ENCODE measurements at places on chromosomes 5 and 9.

DNA sequence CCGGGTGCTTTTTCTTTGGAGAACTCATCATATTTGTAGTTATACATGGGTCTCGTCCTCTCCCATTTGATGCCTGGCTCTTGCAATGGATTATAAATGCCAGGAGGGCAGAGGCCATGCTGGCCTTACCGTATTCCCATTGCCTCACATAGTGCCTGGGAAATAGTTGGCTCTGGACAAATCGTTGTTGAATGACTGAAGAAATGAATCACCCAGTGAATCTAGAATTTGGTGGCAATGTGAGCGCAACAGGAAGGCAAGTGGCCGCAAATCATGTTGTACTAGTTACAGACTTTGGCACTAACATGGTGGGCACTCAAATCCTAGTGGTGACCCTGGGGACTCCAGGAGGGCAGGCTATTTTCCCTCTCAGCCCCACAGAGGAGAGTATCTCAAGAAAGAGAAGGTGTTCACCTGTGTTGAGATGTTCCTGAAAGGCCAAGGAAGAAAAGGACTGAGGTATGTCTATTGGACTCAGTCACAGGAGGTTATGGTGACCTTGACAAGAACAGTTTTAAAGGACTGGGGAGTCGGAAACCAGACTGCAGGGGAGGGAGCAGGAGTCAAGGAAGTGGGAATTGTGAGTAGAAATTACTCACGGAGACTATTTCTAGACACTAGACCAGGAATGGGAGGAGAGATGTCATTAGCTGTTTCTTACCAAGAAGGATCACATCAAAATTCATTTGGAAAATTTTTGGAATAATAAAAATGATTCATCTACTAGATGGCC is 61.7 kb upstream of the COL15A1 start:
- no peak for DNase-seq

GRCh38 chr9:1458503-1458902 is 408.3 kb downstream of the DMRT2 start:
- no peak for DNase-seq

DNA sequence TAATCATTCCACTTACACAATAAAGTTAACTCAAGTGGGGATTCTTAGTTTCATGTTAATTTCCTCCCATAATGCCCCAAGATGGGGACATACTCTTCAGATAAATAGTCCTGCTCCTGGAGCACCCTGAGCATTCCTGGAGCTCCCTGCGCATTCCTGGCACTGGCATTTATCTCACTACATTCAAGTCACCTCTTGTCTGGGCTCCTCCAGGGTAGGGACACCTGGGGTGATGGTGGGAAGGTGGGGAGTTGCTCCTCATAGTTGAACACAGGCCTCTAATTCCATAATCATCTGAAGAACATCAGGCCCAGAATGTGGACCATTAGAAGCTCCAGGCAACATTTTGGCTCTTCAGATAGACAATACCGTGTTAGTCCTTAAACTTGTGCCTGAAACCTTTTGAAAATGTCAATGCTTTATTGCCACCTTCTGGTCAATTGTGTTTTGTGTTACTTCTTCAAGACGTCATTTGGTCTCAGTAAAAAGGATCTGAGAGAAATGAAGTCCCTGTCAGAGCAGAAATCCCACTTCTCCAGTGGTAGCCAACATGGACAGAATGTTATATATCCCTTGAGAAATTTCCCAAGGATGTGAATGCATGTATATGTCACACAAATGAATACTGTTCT is 14.2 kb upstream of the AGGF1 start:
- peak; percentile 45 for DNase-seq

GRCh38 chr9:87195306-87195705 is 248.0 kb upstream of the GAS1 start:
- DNase-seq: no peak

- no peak for DNase-seq
Observed at GRCh38 chr9:117523531-117524153, 108.8 kb upstream of the ASTN2 start.

- no peak for DNase-seq
Observed at GRCh38 chr5:139064613-139065012, 133.6 kb downstream of the SIL1 start.

- DNase-seq: no peak
Observed at GRCh38 chr5:118604106-118604505, 384.2 kb downstream of the DTWD2 start.

DNA sequence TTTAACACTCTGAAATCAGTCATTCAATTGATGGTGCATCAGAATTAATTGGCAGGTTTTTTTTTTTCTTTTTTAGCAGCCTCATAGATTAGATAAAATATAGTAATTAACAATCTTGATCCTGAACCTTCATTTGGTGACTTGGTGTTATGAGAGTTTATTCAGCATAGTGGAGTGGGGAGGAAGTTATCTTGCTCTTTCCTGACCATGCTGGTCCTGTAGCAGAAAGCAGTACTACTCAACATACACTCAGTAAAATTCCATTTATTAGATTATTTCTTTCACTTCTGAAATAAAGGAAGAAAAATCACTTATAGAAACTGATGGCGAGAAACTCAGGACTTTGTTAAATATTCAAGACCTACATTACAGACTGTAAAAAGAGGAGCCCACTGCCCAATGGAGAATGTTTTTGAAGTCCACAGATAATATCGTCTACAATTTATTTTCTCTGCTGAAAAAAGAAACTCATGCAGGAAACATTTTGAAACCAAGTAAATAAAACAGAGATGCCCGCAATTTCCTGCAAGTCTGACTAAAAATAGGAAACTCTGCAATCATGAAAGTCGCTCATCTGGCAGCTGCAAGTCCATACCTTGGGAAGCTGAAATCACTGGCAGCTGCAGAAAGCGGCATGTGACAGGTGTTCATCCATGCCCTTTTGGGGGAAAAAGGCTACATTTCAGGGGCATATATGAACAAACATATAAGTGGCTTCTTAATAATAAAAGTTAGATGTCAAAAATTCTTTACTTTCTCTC is 233.2 kb upstream of the RFX3 start:
- no peak for DNase-seq

DNA sequence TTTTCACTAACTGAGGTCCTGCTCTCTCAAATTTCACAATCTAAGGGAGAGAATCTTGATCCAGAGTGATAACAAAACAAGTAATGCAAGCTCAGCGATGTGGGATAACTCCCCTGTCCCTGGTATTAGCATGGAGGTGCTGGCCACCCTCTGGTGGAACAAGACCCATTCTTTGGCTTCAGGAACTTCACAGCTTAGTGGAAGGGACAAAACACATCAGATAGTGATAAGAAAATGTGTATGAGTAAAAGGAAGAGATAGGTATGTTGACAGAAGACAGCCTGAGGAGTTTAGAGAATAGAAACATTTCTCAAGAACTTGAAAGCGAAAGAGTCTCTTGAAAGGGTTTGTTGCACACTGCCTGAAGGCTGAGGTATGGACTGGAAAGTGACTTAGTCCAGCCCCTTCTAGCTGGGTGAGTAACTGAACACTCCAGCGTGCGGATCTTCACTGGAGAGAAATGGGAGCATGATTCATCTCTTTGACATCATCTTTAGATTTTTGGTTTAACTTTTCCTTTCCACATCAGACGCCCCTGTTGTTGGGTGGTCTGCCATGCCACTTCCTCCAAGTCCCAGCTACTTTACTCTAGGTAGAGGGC is 25.4 kb upstream of the ZSWIM6 start:
- no peak for DNase-seq

DNA sequence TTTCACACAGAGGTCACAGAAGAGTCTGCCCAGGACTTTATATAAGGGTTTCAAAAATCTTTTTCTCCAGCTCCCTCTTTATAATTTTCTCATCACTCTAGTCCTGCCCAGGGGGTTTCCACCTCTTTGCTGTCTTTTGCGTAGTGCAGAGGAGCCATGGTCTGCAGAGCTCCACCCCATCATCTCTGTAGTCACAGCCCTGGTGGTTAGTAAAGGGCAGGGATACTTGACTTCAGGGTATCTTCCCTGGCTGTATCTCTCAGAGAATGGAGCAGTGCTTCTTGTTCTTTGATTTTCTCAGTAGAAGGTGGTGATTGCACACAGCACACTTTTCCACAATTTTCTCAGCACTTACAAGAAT is 900.6 kb upstream of the COX7C start:
- DNase-seq: no peak
